Activated naive CD4-positive, alpha-beta T cell (primary cell): ENCODE measurements at places on chromosomes 2 and 18.

DNA sequence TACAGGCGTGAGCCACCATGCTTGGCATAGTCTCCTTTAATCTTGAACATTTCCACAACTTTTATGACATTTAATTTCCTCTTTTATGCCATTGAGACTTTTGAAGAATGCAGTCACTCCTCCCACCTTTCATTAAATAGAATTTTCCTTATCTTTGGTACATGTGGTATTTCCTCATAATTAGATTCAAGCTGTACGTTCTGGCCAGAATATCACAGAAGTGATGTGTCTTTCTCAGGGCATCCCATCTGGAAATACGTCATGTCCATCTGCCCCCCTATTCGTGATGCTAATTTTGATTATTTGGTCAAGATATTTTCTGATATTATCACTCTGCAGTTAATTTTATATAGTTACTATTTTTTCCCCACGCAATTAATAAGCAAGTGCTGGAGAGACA, 16.9 kb downstream of the CASP10 start:
- DNase-seq, result no peak

GRCh38 chr2:9234680-9235146, 28.1 kb downstream of the ASAP2 start:
- no peak for DNase-seq

- DNase-seq, result no peak
Measured at GRCh38 chr18:78965917-78966792, 13.5 kb upstream of the SALL3 start.

DNA sequence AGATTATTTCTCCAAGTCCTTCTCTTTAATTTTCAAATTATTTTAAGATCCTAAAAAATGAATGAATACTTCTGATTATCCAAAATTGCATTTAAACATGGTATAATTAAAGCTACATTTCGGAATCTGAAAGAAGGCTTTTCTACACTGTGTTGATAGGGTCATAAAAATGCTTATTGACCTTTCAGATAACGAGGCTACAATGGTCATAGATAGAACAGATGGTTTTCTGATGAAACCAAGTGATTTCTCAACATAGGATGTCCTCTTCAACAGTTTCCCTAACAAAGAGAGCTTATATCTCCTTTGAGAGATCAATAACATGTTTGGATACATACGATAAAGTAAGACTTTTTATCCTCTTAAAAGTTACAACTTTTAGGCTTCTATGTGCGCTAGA, 201.1 kb downstream of the PTH2R start:
- DNase-seq, result no peak

- DNase-seq, result no peak
Measured at GRCh38 chr2:2306878-2307277, 24.2 kb downstream of the MYT1L start.

DNA sequence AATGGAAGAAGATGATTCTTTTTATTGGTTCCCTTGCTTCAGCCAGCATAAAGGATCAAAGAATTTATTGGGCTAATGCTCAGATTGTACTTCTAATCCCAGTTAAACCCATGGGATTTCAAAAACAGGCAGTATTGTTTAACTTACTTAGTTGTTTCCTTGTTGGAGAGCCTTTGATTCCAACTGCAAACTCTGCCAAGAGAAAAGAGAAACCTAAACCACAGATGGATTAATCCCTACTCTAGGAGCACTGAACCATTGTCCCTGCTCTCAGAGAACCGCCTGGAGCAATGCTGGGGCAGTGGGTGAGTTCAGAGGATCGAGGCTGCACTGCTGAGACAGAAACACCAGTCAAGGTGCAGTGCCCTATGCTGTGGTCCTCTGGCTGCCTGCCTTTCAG, 44.9 kb upstream of the SIGLEC15 start:
- no peak for DNase-seq

DNA sequence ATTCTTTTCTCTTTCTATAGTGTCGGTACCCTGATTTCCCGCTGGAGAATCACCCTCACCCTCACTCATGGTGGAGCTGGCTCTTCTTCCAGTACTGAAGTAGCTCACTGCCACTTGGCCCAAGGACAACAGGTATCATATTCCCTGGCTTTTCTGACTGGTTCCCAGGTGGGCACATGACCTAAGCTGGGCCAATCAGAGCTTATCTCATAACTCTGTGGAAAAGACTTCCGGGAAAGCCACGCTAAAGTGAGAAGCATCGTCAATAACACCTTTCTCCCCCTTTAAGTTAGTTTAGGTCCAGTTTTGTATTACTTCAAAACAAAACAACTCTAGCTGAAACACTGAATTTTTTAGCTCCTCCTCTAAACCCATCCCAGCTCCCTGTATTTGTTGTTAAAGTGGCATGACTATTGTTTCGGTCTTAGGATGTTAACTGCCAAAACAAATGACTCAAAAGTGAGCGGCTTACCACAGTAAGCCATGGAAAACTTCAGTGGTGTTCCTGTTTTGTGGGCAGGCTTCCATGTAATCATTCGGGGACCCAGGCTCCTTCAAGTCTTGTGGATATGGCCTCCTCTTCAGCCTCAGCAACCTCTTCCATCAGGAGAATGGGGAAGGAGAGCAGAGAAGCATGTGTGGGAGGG, 137.4 kb upstream of the DLX2 start:
- DNase-seq, result no peak

DNA sequence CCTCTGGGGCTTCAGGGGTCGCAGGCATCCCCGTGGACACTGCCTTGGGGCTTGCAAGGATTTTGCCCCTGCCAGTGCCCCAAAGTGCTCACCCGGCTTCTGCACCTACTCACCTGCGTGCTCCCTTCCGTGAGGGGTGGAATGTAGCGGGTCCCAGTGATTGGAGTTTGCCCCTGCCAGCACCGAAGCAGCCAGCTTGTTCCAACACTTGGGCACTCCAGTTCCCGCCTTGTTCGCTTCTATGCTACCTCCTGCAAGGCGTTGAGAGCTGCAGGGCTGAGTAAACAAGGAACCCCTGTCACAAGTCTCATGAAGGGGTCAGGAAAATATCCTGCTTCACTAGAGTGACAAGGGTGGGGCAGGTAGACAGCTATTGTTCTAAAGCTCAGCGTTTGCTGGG, 631.5 kb downstream of the EPHA4 start:
- no peak for DNase-seq

- DNase-seq, result no peak
Measured at GRCh38 chr18:60149316-60149715, 223.3 kb downstream of the MC4R start.

- no peak for DNase-seq
Measured at GRCh38 chr2:101311696-101312017, 3.2 kb upstream of the RNF149 start.

GRCh38 chr2:201413143-201413542, 38.1 kb downstream of the TRAK2 start:
- DNase-seq, result no peak

GRCh38 chr2:134232868-134233727, 20.8 kb upstream of the MGAT5 start:
- no peak for DNase-seq

DNA sequence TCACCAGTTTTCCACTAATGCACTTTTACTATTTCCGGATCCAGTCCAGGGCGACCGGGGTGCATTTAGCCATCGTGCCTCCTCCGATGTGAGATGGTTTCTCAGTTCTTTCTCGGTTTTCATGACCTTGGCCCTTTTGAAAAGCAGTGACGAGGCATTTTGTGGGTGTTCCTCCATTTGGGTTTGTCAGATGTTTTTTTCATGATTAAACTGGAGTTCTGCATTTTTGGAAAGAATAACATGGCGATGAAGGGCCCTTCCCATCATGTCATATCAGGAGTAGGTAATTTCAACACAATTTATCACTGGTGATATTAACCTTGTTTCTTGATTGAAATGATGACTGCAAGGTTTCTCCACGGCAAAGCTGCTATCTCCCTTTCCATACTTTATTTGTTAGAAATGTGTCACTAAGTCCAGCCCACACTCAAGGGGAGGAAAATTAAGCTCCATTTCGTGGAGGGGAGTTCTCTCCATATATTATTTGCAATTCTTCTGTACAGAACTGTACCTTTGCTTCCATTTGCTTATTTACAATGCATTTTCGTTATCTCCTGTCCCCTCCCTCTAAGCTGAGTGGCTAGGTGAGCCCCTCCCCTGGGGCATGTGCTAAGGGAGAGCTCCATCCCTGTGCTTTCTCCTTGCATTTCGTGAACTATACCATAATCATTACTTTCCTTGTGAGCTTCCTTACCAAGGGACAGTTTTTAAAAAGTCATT, 8.9 kb upstream of the KLF11 start:
- DNase-seq, result no peak

GRCh38 chr18:35106013-35106844, 65.0 kb downstream of the MAPRE2 start:
- no peak for DNase-seq

DNA sequence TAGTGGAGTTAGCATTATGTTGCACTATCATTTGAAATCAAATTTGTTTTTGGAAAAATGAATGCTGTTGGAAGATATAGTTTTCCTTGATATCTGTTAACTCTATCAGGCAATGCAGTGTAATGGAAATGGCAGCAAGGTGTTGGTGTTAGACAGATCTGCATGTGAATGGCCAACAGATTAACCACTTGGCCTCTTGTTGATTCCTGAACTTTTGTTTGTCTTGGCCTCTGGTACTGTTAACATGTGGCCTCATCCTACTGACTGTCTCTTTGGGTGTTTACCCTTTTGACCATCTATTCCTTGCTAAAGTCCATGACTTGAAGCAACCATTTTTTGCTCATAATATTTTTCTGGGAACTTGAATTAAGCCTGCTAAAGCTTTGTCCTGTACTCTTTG, 110.2 kb upstream of the CDH2 start:
- DNase-seq, result no peak

GRCh38 chr2:163715199-163715598, 20.6 kb downstream of the FIGN start:
- DNase-seq, result no peak

DNA sequence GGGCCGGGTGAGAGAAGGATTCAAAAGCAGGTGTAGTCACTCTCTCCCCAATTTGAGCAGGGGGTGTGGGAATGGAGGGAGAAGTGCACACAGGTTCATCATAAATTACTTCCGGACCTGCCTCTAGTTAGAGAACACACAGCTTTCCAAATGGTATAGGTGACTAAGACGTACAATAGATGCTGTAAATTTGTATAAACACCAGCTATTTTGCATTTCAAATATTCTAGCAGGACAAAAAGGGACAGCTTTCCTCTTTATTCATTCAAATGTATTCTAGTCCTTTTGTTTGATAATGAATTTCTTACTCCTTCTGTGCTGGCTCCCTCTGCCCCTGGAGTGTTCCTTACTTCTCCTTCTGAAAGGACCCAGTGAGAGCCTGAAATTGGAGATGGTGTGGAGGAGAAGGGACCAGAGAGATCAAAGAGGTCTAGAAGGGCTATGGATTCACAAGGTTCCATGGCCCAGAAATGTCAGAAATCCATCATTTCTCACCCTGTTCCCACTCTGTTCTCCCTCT, 53.2 kb upstream of the SH3BP4 start:
- DNase-seq, result no peak

DNA sequence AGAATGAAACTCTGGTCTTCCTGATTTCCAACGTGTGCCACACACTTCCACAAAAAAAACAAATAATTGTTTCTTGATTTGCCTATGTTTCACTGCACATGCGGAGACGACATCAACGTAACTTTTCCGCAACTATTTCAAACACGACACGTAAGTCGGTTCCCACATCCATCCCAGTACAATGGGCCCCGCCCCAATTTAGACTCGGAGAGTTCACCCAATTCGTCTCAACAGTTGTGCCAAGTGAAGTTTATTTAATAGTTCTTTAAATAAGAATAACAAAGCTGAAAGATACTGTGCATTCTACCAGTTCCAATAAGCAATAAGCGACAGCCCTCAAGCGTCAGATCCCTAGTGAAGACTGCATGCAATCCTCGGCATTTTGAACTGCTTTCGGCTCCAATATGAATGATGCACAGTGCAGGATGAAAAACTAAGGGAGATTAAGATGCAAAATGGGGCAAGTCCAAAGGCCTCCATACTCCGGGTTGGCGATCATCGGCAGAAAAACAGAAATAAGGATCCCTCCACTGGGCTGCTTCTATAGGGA, 664 bp downstream of the CCT4 start:
- no peak for DNase-seq

DNA sequence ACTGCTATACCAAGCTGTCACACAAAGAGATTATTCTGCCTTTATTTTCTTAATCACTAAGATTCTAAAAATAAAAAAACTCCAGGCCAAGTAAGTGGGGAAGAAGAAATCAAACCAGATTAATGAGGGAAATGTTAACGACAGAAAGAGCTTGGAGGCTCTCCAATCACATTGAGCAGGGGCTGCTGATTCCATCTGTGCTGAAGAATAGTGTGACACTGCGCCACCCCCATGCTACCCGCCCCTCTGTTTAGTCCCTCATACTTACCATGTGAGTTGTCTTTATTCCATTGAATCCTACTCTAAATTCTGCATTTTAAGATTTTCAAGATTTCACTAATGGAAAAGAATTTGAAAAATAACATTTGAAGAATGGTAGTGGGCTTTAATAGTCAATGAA, 998.0 kb upstream of the CDH2 start:
- DNase-seq, result no peak

DNA sequence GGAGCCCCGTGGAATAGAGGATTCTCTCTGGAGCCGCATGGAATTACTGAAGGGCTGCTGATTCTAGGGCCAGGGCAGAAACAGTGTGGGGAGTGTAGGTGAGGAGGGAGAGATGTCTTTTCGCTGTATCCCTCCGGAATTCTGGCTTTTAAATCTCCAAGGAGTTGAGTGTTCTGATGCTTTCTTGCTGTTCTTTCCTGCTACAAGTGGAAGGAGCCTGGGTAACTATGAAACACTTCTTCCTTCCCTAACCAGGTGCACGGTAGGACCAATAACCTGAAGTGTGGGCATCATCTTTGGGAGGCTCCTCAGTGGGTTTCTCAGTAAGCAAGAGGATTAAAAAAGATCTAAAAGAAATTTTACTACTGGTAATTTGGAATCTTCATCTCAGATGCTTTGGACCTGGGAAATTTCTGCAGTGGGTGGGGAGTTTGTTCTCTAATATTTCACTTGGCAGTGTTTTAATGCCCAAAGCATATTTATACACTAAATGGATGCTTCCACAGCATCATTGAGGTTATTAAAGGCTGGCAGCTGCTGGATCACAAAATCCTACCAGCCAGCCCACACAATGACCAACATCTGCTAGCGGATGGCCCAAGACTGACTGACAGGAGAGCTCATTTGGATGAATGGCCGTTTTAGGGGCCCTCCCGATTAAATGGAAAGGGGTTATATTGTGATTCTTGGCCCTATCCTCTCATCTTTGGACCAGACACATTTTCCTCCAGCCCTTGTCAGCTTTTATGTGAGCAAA, 2.1 kb downstream of the EML6 start:
- no peak for DNase-seq

DNA sequence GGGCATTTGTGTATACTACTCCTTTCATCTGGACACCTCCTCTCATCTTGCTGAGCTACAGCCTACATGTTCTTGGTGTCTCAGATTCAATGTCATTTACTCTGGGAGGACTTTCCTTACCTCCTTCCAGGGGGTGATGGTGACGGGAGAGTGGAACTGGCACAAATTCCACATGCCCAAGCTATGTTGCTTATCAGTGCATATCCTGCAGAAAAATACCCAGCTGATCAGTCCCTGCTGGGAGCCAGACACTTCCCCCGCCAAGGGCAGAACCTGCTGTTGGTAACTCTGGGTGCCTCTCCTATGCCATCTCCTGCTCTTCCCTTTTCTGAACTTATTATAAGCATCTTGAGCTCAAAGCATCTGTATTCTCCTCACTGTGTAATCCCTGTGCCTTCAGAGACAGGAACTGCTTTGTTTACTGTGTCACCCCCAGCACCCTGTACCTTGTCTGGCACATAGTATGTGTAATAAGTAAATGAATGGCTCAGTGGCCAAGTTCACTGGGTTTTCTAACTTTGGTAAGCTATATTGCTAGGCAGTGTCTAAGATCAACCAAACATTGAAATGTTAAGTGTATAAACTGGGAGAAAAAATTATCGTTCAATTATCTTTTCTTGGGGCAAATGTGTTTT, 87.7 kb upstream of the LPIN2 start:
- DNase-seq, result no peak
